ENCODE measurements at places on chromosomes 13 and 19.

- peaks cover 83% of the 10 kb centered on the region for H3K27me3 ChIP-seq
- H3K27ac ChIP-seq, result no peak overlapping the region
- H3K36me3 ChIP-seq, result peaks cover 2% of the 10 kb centered on the region
- DNase-seq, result no peak
- no peak overlapping the region for H3K4me3 ChIP-seq
- H3K4me1 ChIP-seq, result peaks cover 16% of the 10 kb centered on the region
Measured at GRCh38 chr13:94711561-94712286, 621 bp downstream of the SOX21 start.

DNA sequence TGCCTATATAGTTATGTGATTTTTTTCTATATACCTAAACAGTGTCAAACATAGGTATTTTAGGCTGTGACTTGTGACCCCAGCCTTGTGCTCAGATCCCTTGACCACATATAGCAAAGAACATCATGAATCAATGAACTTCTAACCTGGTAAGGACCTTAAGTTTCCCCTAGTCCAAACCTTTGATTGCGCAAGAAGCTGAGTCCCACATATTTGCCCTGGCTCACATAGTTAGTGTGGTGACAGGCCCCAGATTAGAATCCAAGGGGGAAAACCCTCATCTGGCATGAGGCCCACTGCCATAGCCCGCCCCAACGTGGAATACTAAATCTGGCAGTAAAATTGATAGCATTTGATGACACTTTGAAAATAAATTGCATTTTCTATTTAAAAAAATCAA is 171.8 kb downstream of the MZT1 start:
- H3K36me3 ChIP-seq, result no peaks in the 10 kb centered on the region
- DNase-seq, result no peak
- no peaks in the 10 kb centered on the region for H3K4me1 ChIP-seq

DNA sequence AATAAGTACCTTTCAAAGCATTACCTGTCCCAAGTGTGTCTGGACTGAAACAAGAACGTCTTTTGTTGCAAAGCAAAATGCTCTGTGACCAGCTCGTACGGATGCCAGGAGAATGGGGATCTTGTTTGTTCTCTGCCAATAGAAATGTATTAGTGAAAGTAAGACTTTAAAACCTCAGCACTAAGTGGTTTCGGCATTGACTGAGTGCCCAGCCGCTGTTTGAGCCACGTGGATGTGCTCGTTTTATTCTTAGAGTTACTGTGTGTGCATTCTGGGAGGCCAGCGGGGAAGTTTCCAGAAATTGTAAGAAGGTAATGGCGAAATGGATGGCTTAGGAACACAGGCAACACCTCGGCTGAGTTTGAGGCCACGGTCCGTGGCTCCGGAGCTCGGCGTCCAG is 117.1 kb upstream of the USP29 start:
- H3K27ac ChIP-seq, result no peak overlapping the region
- peaks cover 1% of the 10 kb centered on the region for H3K36me3 ChIP-seq

DNA sequence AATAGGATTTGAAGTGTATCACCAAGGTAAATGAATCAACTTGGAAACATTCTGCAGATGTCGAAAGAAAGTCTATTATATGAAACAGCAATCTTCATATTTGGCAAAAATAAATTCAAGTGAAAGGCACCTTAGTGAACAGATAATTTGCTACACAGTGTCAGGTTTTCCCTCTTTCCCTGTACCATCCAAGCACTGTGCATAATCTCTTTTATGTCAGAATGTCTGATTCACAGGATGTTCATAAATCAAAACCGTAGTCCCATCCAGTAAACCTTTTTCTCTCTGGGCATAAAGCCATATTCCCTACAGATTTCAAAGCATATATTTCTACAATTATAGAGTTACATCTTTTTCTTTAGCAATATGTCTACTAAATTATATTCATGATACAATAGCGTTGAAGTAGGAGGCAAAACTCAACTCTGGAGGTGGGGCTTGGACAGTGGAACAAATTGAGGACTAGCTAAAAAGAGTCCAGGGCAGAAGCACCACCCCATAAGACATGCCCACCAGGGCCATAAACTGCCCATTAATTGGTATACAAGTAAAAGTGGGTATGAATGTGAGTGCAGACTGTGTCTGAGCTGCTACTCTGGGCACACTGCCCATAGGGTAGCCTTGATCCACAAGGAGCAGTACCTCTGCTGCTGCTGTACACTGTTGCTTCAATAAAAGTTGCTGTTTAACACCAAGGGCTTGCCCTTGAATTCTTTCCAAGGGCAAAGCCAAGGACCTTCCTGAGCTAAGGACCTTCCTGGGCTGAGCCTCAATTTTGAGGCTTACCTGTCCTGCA is 72.1 kb upstream of the MYCBP2 start:
- no peak for DNase-seq
- peaks cover 3% of the 10 kb centered on the region for H3K27me3 ChIP-seq
- no peak overlapping the region for H3K4me3 ChIP-seq
- no peaks in the 10 kb centered on the region for H3K36me3 ChIP-seq
- no peak overlapping the region for H3K27ac ChIP-seq
- no peaks in the 10 kb centered on the region for H3K4me1 ChIP-seq

DNA sequence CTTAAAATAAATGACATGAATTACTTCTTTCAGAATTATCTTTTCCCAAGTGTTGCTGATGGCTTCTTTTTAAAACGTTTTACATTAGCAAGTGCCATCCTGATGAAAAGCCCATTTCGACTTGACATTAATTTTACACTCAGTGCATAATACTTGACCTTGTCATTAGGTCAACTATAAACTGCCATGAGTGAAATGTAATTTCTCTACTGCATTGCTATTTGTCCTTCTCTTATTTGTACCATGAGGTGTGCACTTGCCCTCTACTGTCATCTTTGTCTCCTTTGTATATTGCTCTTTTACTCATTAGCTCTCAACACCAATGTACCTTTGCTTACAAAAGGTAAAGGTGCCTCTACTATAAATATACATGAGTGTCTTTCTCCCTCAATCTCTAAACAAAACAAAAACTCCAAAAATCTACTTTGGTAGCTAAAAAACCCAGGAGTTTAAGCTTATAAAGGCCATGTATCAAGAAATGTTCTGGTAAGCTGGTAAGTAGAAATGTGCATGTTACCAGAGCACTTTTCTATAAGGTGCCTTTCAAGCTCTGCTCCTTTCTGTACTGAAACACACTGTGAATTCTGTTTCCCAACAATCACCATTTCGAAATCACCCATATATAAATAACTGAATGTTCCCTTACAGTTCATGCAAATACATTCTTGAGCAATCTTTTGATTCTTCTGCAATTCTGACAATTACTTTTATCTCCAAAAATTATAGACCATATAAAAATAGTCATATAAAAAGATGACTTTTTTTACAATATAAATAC is 351.4 kb downstream of the SLITRK5 start:
- no peak overlapping the region for H3K27ac ChIP-seq
- no peak overlapping the region for H3K4me3 ChIP-seq
- DNase-seq, result no peak

DNA sequence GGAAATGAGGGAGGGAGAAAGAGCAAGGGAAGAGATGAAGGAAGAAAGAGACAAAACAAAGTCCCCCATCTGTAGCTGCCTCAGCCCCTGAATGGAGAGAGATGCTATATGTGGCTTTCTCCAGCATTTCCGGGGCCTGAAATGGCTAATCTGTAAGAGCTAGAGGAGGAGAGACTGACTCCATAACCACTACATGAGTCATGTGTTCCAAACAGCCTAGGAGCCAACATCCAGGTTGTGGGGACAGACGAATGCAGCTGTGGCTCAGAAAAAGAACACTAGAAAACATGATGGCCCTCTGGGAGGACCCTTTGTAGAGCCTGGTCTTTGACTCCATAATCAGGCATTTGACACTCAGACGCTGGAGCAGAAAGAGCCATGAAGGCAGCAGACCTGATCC is 292.0 kb upstream of the ZNF507 start:
- no peaks in the 10 kb centered on the region for H3K4me1 ChIP-seq
- no peak overlapping the region for H3K4me3 ChIP-seq
- H3K27me3 ChIP-seq, result no peaks in the 10 kb centered on the region
- no peak for DNase-seq
- H3K36me3 ChIP-seq, result no peaks in the 10 kb centered on the region

DNA sequence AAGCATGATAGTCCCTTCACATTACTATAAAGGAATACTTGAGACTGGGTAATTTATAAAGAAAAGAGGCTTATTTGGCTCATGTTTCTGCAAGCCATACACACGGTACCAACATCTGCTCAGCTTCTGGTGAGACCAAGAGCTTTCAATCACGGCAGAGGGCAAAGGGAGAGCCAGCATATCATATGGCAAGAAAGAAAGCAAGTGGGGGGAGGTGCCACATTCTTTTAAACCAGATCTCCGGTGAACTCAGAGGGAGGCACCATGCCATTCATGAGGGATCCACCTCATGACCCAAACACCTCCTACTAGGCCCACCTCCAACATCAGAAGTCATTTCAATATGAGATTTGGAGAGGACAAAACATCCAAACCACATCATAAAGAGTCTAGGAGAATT is 20.3 kb downstream of the XPO4 start:
- no peak overlapping the region for H3K27ac ChIP-seq
- H3K4me1 ChIP-seq, result peaks cover 16% of the 10 kb centered on the region
- H3K36me3 ChIP-seq, result peaks cover 23% of the 10 kb centered on the region
- DNase-seq, result no peak
- no peaks in the 10 kb centered on the region for H3K27me3 ChIP-seq
- no peak overlapping the region for H3K4me3 ChIP-seq

GRCh38 chr13:43684963-43685725 is 101.6 kb downstream of the ENOX1 start:
- H3K4me1 ChIP-seq, result no peaks in the 10 kb centered on the region
- no peak overlapping the region for H3K4me3 ChIP-seq
- H3K27ac ChIP-seq, result no peak overlapping the region
- no peaks in the 10 kb centered on the region for H3K36me3 ChIP-seq
- H3K27me3 ChIP-seq, result peaks cover 5% of the 10 kb centered on the region

- H3K27ac ChIP-seq, result no peak overlapping the region
- no peak overlapping the region for H3K4me3 ChIP-seq
- H3K36me3 ChIP-seq, result no peaks in the 10 kb centered on the region
- DNase-seq, result no peak
- H3K27me3 ChIP-seq, result no peaks in the 10 kb centered on the region
Measured at GRCh38 chr13:29270271-29270985, 325.1 kb downstream of the SLC7A1 start.

DNA sequence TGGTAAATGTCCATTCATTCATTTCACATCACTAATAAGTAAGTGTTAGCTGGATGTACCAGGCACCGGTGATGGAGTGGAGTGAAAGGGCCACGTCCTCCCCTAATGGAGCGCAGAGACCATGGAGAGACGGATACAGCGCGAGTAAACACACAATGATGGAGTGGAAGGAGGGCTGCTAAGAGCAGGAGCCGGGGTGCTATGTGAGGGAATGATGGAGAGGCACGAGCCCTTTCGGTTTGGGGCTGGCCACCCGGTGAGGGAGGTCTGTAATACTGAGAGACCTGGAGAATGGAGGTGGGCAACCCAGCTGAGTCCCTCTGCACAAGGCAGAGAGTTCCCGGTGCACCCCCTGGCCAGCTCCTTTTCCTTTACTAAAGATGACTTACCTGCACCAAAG is 53.7 kb downstream of the PEPD start:
- H3K27ac ChIP-seq, result no peak overlapping the region
- no peaks in the 10 kb centered on the region for H3K27me3 ChIP-seq
- H3K4me3 ChIP-seq, result no peak overlapping the region
- no peaks in the 10 kb centered on the region for H3K36me3 ChIP-seq

- no peak overlapping the region for H3K27ac ChIP-seq
- peaks cover 9% of the 10 kb centered on the region for H3K4me1 ChIP-seq
- H3K36me3 ChIP-seq, result no peaks in the 10 kb centered on the region
- DNase-seq, result no peak
Measured at GRCh38 chr13:25881971-25882451, 169.8 kb downstream of the SHISA2 start.

GRCh38 chr19:7706188-7706954 is 4.4 kb upstream of the FCER2 start:
- H3K36me3 ChIP-seq, result no peaks in the 10 kb centered on the region
- no peak overlapping the region for H3K27ac ChIP-seq
- peaks cover 19% of the 10 kb centered on the region for H3K4me1 ChIP-seq
- H3K27me3 ChIP-seq, result peaks cover 13% of the 10 kb centered on the region
- peak overlapping the region; percentile 49 for H3K4me3 ChIP-seq

- H3K27ac ChIP-seq, result no peak overlapping the region
- H3K27me3 ChIP-seq, result no peaks in the 10 kb centered on the region
- H3K36me3 ChIP-seq, result peaks cover 1% of the 10 kb centered on the region
- no peak overlapping the region for H3K4me3 ChIP-seq
- no peak for DNase-seq
Measured at GRCh38 chr13:52878831-52879230, 30.4 kb upstream of the PCDH8 start.

GRCh38 chr19:58294743-58295374 is 10.3 kb upstream of the ERVK3-1 start:
- no peak for DNase-seq
- no peaks in the 10 kb centered on the region for H3K27me3 ChIP-seq
- no peaks in the 10 kb centered on the region for H3K4me1 ChIP-seq
- H3K36me3 ChIP-seq, result peaks cover 82% of the 10 kb centered on the region
- H3K27ac ChIP-seq, result no peak overlapping the region

DNA sequence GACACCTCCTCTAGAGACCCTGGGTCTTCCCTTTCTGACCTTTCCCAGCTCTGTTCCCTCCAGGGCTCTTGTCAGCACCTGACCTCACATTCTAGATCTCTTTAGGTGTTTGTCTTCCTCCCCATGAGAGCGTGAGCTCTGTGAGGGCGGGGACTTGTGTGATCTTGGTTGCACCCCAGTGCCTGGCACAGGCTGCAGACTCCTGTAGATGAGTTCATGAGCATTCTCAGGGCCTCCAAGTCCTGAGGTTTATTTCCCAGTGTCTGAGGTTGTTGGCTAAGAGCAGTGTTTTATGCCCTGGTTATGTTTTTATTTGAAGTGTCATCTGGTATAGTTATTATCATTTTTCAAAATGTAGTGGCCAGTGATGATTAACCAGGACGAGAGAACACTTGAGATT is 596 bp downstream of the CEACAM4 start:
- no peak for DNase-seq
- H3K4me1 ChIP-seq, result no peaks in the 10 kb centered on the region
- H3K27me3 ChIP-seq, result peaks cover 37% of the 10 kb centered on the region
- H3K27ac ChIP-seq, result no peak overlapping the region
- H3K4me3 ChIP-seq, result no peak overlapping the region
- no peaks in the 10 kb centered on the region for H3K36me3 ChIP-seq

DNA sequence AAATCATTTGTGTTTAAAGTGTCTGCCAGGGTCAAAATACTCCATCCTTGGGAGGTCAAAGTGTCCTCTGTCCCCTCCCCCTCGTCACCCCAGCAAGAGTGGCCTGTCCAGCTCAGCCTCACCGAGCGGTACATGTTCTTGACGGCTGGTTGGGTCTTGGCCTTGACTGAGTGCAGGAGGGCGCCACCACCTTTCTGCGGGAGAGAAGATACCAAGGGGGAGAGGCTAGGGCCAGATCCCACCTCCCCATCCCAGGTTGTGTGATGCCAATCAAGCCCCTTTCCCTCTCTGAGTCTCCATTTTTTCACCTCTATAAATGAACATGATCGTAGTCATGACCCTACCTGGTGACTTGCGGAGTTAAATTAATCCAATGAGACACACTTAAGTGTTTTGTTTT is 6.1 kb downstream of the CRB3 start:
- DNase-seq, result no peak
- no peaks in the 10 kb centered on the region for H3K4me1 ChIP-seq
- no peaks in the 10 kb centered on the region for H3K27me3 ChIP-seq

- H3K27ac ChIP-seq, result no peak overlapping the region
- peaks cover 32% of the 10 kb centered on the region for H3K27me3 ChIP-seq
- no peak for DNase-seq
- no peaks in the 10 kb centered on the region for H3K36me3 ChIP-seq
- peaks cover 40% of the 10 kb centered on the region for H3K4me1 ChIP-seq
Measured at GRCh38 chr19:48415806-48416221, 22.3 kb downstream of the GRIN2D start.

- H3K4me1 ChIP-seq, result peaks cover 34% of the 10 kb centered on the region
- H3K27me3 ChIP-seq, result no peaks in the 10 kb centered on the region
- no peak overlapping the region for H3K4me3 ChIP-seq
- DNase-seq, result no peak
- peaks cover 27% of the 10 kb centered on the region for H3K36me3 ChIP-seq
- H3K27ac ChIP-seq, result no peak overlapping the region
Measured at GRCh38 chr13:24280720-24281119, 28.7 kb upstream of the C1QTNF9 start.
